NCI-H1417 (cell line): ENCODE measurements at places on chromosomes 2 and 18.

GRCh38 chr2:238997137-238997390 lies 149.2 kb downstream of the TWIST2 start:
- DNase-seq: no peak

DNA sequence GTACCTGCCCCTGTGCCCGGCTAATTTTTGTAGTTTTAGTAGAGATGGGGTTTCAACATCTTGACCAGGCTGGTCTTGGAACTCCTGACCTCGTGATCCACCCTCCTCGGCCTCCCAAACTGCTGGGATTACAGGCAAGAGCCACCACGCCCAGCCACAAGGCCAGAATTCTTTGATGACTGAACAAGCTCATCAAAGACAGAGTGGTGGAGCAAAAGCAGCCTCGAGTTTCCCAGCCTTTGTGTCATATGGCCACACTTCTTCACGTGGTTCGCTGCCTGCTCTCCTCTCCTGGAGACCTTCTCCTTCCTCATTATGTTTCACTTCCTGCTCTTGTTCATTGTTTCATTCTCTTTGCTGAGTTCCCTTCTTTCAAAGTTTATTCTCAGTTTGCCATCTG lies 9.9 kb upstream of the NPC1 start:
- no peak for DNase-seq

GRCh38 chr18:227902-228301 lies 39.9 kb downstream of the THOC1 start:
- no peak for DNase-seq

DNA sequence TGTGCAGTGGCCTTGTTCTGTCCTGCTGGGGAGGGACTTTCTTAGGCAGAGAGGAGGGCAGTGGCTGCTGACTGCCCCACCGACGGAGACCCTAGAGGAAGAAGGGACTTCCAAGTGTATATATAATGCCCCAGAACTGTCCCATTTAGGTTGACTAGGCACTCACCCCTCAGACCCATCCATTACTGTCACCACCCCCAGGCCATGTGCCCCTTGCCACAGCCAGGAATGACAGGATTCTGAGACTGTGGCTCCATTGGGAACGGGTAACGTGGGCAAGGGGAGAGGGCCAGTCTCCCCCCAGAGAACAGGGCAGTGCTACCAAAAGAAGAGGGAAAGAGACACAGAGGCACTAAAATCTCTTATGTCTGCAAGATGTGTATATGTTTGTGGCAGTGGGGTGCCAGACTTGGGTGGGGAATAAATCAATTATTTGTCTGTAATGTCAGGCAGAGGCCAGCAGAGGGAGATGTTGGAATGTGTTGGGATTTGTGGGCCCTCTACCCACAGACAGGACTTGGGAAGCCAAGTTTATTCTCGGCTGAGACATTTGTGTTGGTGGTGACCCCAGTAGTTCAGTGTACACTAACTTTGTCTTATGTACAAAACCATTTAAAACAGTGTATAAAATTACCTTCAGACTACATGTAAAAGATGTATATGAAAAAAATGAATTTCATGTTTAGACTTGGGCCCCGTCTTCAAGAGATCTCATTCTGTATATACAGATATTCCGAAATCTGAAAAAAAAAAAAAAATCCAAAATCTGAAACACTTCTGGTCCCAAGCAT lies 24.0 kb upstream of the TMEM37 start:
- peak; percentile 46 for DNase-seq

DNA sequence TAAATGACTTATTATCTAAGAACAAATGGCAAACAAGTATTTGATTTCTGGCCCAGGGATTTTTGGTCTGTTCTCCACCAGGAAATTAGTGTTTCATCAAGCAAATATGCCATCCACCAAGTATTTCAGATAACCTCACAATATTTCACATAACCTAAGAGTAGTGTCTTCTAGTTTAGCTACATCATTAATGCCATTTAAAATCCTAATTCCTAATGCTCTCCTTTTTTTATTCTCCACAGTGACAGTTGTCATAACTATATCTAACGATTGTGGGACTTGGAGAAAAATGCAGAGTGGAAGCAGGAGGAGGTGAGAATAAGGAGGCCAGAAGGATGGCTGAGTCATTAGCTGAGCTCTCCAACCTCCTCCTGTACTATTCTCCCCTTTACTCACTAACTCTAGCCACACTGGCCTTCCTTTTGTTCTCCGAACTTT lies 58.5 kb upstream of the CTLA4 start:
- no peak for DNase-seq

- DNase-seq: no peak
Measured at GRCh38 chr2:149075853-149076252, 37.4 kb downstream of the LYPD6B start.

GRCh38 chr2:101658387-101658786 lies 39.1 kb upstream of the MAP4K4 start:
- no peak for DNase-seq

GRCh38 chr18:10015941-10016819 lies 102.4 kb downstream of the VAPA start:
- DNase-seq: no peak

- peak; percentile 14 for DNase-seq
Measured at GRCh38 chr2:163709270-163709669, 26.5 kb downstream of the FIGN start.

DNA sequence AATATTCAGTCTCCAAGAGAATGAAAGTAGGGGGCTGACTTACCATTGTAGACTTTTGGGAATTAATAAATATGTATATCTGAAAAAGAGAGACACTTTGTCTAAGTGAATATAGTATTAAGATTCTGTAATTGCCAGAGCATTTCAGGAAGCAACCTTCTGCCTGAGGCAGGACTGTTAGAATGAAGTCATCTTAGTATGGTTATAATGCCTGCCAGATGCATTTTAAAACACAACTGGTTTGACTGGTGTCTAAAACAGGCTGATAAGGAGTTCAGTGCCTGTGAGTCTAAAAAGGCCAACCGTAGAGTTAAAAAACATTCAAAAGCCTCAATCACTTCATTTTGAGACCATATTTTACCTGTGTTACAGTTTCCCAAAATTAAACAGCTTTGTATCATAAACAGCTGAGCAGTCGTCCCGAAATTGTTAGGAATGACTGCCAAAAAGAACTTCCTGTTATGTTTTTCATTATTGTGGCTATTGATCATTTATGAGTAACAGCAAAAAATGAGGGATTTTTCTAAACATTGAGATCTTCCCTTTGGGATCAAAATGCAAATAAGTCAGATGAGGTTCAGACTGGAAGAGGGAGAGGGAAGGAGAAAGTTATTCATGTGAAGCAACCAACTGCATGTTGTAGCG lies 443.9 kb downstream of the PID1 start:
- DNase-seq: no peak

DNA sequence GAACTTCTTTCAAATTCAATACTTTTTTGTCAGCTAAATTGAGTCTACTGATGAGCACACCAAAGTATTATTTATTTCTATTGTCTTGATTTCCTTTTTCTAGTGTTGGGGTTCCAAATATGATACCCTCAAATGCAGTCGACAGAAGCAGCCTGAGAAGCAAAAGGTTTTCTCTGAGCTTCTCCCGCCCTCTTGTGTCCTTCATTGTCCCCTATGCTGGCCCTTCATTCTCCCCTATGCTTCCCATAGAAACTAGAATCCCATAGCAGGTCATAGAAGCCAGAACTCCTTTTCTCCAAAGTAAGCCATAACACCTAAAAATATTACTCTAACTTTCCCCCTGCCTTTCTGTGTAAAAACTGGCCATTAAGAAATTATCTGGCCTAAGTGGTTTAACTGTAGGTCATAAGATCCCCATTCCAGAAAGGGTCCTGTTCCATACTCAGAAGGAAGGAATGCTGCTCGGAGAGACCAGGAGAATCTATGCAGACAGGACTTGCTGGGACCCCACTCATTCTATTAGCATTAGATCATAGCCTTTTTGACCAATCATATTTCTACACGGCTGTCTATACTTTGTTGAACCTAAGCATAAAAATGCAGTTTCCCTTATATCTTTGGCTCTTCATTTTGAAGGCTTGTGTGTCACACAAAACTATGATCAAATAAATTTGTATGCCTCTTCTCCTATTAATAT lies 764.6 kb upstream of the PKDCC start:
- peak; percentile 39 for DNase-seq

DNA sequence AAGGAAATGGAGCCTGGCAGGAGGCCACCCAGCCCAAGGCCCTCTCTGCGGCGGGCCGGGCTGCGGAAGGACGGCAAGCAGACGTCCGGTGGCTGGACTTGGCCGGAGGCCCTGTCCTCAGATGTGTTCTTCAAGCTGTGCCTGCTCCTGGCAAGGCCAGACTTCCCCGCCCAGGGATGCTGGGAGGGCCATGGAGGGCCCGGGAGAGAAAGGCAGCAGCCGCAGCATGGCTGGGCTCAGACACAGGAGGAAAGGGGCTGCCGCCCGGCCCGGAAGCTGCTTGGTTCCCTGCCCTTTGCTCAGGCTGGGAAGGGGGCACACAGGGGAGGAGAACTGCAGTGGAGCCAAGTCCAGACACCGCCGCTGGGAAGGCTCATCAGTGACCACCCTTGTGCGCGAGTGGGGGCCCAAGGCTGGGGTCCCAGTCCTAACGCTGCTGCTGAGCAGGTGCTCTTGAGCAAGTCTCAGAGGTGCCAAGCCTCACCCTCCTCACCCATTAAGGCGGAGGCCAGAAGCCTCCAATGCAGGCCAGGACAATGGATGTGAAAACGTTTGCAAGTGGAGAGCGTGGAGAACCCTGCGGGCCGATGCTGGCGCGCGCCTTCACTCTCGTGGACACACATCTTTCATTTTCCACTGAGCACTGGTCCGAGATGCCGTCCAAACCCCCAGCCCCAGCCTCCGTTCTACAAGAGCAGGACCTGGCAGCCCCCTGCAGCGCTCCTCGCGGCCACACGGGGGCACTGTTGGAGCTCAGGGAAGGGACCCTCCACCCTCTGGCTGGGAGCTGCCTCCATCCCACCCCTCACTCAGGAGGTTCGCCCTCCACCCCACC lies 7.9 kb downstream of the CROCC2 start:
- DNase-seq: peak; percentile 32

GRCh38 chr2:212282671-212283261 lies 255.8 kb downstream of the ERBB4 start:
- DNase-seq: peak; percentile 39

- DNase-seq: peak; percentile 70
Measured at GRCh38 chr2:67694445-67694844, 297.3 kb downstream of the ETAA1 start.

DNA sequence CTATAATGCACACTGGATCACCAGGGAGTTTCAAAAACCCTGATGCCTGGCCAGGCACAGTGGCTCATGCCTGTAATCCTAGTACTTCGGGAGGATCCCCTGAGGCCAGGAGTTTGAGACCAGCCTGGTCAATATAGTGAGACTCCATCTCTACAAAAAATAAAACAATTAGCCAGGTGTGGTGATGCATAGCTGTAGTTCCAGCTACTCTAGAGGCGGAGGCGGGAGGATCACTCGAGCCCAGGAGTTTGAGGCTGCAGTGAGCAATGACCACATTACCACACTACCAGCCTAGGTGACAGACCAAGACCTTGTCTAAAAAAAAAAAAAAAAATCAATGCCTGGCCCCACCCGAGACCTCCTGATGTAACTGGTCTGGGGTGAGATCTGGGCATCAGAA lies 137.2 kb downstream of the MTCL1 start:
- DNase-seq: no peak

DNA sequence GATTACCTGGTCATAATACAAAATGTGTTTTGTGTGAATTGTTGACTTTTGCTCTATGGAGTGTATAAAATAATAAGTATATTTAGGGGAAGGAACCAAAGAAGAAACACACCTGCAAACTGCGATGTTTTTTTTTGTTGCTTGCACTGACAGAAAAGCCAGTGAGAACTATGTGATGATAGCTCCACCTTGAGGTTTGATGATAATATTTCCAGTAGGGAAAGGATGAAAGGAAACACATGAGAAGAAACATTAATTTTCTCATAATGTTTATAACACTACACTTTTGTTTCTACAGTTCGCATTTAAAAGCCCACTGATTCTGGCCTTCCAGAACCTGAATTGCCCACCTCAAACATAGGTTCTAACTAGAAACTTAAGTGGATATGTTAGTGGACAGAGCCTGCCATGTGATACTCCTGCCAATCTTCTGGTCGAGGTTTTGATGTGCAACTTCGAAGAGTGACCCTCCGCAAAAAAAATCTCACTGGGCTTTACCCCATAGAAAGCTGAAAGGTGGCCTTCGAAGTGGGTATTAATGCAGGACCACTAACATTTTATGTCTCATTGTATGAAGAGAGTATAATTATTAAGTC lies 476.4 kb upstream of the SPHKAP start:
- no peak for DNase-seq

DNA sequence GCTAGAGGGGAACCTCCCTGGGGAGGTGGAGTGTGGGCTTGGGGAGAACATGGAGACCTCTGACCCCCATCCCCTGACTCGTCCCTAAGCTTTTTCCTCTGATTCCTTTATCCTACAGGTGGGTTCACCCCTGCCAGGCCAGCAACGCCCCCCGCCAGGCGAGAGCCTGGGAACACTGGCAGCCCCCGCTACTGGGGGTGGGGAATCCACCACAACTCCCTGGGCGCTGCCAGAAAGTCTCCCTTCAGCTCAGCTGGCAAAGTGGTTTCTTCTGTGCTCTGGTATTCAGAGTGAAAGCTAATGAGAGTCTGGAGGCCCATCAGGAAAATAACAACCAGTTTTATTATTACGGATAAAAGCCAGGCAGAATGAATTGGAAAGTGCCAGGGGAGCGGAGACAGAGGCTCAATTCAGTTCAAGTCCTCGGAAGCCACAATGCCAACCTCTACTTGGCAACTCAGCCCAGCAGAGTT lies 2.8 kb downstream of the DIPK1C start:
- DNase-seq: no peak

GRCh38 chr2:240956171-240956934 lies 42.1 kb upstream of the SNED1 start:
- no peak for DNase-seq

GRCh38 chr2:11492720-11493119 lies 26.8 kb upstream of the E2F6 start:
- DNase-seq: no peak

DNA sequence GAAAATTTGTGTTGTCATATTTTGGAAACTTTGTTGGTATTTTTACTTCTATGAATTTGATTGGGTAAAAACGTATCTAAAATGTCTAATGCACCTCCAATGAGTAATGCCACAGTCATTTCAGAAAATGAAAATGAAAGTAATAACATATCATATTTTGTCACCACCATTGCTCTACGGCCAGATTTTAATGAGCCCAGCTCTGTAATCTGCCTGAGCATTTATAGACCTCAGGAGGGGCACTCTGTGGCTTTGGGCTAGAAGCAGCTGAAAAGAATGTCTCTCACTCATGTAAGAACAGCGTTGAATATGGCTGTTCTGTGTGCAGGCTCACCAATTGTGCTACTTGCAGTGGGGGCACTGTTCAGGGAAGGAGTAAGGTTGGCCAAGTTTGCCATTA lies 32.7 kb upstream of the ABCA12 start:
- no peak for DNase-seq

DNA sequence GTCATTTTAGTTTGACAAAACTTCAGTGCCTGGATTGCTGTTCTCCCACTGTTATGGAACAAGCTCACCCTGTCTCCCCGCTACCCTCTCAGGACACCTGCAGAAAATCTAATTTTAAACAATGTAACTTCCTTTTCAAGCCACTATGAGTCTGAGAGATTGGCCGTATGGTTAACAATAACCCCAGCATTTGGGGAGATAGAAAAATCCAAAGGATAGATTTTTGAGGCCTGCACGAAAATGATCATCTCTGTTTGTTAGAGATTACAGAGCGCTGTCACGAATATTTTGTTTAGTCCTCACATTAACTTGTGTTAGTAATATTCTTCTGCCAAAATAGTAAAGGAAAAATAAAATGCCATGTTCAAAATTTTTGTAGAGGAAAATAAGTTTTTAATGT lies 24.7 kb downstream of the CAB39 start:
- no peak for DNase-seq

- DNase-seq: no peak
Measured at GRCh38 chr2:75226617-75227016, 27.3 kb upstream of the TACR1 start.
